RCC 7860 (cell line): ENCODE measurements at places on chromosomes 11 and 22.
A peak's percentile ranks its signal among the peaks of the same experiment; 100 is the strongest.

DNA sequence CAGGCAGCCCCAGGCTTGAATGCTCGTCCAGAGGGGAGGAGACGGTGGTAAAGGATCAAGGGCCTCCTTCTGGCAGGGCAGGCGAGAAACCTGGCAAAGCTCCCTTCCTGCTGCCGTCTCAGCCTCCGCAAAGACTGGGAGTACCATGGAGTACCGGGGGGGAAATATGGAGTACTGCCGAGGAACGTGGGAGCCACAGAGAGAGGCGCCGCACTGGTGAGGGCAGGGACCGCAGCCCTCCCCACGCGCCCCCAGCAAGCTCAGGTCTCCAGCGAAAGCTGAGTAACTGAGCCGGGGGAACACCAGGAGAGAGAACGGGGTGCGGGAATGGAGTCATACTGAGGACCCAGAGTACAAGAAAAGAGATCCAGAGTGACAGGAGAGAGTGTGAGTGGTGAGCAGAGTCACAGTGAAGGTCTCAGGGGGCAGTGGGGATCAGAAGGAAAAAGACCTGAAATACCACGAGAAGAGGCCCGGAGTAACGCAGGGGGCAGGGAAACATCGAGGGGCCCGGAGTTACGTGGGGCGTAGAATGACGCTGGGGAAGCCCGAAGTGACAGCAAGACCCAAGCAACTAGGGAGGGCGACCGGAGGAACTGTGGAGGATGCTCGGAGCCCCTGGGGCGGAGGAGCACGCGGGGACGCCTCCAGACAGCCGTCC lies 740 bp downstream of the EML3 start:
- DNase-seq: peak; percentile 14

GRCh38 chr11:8732748-8733241 lies 50.2 kb downstream of the RPL27A start:
- peak; percentile 68 for DNase-seq

DNA sequence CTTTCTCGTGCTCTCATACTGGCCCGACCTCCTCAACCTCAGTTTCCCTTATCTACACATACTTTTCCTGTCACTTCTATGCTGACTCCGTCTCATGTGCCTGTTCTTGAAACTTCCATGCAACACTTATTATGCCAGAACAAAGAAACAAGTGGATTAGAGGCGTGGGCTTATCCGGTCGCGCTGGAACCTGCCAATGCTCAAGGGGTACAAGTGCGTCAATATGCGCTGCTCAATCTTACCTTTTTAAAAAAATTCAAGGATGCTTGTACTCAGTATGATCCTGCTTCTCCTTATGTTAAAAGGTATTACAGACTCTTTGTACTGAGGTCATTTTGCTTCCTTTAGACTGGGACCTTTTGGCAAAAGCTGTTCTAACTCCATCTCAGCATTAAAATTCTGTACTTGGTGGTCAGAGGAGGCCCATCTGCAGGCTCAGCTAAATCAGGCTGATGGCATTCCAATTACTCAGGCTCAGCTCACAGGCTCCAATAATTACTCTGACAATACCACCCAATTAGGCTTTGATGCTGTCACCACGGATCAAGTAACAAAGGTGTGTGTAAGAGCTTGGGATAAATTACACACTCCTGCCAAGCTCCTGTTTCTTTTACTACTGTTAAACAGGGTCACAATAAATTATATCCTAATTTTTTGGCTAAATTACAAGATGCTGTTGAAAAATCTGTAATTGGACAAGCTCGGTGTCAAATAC lies 26.3 kb upstream of the ALDH3B2 start:
- no peak for DNase-seq

DNA sequence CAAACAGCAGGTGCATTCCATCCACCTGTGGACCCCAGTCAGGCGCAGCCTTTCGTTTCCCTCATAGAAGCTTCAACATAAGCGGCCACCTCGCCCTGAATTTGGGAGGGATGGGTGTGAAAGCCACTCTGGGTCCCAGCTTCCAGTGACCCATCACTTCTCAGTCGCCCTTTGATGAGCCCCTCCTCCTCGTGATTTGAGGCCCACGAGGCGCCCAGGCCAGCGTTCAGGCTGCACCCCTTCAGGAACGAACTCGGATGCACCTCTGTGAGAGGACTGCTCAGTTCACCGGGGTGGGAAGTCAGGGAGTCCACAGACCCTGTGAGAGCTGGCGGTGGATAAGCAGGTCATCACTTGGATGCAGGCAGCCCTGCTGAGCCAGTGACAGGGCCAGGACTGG lies 1118.2 kb downstream of the BRD1 start:
- DNase-seq: no peak

- no peak for DNase-seq
These were observed 18.1 kb downstream of the TSKU start for GRCh38 chr11:76801225-76801624.

DNA sequence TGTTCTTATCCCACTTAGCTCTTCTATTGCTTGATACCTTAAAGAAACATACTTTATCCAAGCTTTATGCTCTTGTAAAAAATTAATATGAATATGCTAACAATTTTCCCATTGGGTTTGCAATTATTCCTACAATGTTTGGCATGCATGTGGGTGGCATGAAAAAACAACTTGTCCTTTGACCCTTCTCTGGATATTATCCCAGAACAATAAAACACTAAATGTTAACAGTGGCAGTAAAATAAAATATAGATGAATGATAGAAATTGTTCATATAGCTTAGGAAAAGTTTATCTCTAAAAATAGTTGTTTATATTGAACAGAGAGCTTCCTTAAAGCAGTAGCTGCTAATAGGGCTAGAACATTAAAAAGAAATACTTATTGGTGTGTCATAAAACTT lies 860.5 kb upstream of the LRRC4C start:
- no peak for DNase-seq

- DNase-seq: no peak
These were observed 429 bp upstream of the SLC22A6 start for GRCh38 chr11:62985041-62985750.

DNA sequence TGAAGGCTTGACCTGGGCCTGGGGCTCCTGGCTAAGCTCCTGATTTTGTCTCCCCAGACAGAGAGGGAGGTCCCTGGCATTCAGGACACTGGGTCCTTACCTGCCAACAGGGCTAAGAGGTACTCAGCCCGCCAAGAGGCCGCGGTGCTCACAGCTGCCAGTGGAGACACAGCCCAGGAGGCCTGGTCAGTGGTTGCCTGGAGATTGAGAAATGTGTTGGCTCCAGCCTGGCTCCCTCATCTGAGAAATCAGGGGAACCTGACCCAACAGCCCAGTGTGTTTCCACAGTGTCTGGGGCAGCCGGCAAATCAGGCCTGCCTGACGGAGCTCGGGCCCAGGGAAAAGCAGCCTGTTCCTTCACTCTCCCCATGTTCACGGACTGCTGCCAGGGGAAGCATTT lies 79.4 kb upstream of the NAV2 start:
- no peak for DNase-seq

DNA sequence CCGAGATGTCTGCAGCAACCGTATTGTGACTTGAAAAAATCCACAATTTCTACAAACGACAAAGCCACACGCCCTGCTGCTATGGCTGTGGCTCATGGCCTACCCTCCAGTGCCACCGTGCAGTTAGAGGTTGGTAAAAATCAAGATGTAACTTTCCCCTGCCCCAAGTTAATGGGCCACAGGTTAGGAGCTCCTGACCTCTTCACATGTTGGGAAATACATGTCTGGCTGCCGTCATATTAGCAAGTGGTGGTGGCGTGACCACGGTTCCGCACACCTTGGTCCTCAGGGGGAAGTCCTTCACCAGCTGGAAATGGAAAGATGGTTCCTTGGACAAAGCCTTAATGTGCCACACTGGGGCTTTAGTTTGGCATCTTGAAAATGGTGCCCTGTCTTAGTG lies 27.4 kb upstream of the CCND1 start:
- no peak for DNase-seq

DNA sequence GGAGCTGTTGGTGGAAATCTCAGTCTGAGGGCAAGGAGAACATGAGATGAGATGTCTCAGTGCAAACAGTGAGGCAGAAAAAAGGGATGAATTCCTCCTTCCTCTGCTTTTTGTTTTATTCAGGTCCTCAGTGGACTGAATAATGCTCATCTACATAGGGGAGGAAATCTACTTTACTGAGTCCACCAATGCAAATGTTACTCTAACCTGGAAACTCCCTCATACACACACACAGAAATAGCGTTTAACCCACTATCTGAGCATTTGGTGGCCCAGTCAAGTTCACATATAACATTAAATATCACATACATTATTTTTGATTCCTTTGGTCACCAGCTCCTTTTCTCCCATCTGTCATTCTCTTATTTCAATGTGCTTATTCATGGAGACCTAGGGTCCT lies 418.8 kb downstream of the TMEM135 start:
- DNase-seq: no peak

DNA sequence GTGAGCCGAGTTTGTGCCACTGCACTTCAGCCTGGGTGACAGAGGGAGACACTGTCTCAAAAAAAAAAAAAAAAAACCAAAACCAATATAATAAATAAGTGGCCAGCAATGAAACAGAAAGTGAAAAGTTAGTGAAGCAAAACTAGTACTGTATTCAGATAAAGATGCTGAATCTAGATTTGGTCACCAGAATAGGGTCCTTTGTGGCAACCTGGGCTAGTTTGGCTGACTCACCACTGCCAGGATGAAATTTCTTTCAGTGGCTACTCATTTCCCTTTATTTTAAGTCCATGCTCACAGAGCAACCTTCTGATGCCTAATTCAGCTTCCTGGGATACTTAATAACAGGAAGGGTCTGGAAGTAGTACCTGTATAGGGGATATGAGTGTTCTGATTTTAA lies 26.0 kb downstream of the LIMK2 start:
- DNase-seq: peak; percentile 38

GRCh38 chr11:81098471-81098870 lies 1635.2 kb downstream of the FAM181B start:
- DNase-seq: no peak

DNA sequence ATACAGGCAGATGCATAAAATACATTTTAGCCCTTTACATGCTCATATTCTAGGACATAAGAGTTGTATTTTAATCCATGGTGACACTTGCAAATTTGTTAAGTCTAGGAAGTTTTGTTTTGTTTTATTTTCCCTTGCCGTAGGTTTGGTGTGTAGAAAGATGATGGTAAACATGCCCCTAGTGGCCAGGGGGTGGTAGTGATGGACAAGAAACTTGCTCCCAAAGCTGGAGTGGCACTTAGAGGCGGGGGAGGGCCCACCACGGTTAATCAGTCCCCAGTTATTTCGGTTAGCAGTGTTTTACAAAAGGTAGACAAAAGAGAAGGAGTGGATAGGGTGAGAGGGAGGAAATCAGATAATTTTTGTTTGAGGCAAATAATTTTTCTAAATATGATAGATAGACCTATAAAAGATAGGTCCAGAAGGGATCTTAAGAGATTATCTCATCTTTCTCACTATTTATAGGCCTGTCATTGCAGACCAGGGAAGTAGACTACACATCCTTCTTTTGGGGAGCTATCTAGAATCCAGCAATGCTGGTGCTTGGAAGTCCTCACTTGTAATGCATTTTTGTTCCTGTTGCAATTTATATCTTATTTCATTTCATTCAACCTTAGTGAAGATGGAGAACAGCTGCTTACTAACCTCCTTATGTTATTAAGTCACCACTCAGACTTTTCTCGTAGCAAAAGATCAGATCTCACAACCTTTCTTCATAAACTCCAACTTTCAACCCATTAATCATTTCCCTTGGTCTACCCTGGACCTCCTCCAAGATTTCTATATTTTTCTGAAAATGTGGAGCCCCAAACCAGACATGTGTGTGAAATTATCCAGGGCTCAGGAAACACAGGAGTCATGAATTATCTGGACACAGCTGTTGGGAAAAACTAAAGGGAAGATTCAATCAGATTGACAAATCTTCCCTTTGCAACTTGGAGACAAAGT lies 5.9 kb upstream of the BDNF start:
- peak; percentile 20 for DNase-seq
